ENCODE measurements at places on chromosomes 6 and 20. TPM values are rescaled to one million over a fixed set of nuclear protein-coding genes. Genes with fewer than 3 reads are reported as not detected.

The MYH7B gene
- total RNA-seq = 8.5 TPM

The PNLDC1 gene
- total RNA-seq = not detected

DNA sequence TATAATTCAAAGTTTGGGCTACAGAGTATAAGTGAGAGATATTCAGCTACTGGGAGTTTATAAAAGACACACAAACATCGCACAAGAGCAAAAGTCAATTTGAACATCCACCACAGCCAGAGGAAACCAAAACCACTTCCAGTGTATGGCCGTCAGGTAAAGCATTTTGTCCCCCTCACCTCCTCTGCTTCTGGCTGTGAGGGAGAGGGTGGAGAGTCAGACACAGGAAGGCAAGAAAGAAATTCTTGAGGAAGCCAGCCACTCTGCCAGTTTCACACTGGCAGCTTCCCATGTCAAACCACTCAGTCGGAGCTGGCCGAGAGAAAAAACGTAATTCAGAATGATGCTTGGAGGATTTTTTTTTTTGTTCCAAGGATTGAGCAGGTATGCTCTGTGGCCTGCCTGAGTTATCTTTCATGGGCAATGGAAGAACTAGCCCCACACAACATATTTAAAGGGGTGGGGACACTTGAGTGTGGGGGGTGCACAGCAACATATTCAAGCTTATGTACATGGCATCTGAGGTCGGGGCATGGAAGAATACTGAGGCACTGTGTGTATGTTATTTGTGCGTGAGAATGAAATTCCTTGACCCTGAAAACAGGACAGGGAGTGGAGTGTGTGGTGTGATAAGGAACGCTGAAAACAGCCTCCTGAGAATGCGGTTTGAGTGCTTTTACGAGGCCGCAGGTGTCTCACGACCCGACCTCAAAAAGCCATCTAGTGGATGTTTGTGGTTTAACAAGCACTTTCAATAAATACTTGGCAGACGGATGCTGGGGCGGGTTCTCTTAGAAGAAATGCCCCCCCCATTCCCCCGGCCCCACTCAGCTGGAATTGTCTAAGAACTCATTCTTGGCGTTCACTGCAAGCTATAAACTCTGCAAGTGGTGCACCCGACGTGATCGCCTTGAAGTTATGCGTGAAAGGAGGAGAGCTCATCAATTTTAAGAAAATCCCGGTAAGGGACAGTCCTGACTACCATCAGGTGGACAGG is 27.5 kb upstream of the ZBTB22 start:
- peaks cover 3% of the 10 kb centered on the region for H3K4me1 ChIP-seq
- H3K27ac ChIP-seq = no peak overlapping the region
- no peaks in the 10 kb centered on the region for H3K27me3 ChIP-seq
- no peaks in the 10 kb centered on the region for H3K36me3 ChIP-seq
- DNase-seq = peak; percentile 36

The E2F3 gene
- total RNA-seq = 5.4 TPM

DNA sequence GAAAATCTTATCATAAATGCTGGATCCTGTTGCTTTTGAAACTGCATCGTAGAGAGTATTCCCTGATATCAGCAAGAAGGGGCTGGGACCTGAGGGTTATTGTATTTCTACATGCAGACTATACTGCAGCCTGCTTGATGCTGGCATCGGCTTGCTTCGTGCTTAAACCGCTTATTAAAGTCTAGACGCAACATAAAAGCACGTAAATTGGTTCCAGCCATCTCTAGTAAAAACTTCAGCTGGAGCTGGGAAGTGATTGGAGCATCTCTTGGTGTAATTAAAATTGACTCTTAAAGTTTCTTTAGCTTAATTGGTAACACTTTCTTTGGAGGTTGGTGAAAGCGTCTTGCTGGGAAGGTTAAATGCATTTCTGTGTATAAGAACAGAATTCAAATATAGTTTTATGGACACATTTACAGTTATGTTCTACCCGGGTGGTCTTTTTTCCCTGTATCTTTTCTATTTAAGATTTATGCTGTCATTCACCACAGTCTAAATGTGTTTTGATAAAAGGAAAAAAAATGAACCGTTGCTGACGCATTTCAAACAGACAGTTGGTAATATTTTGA is 139.0 kb upstream of the JAG1 start:
- DNase-seq = no peak
- H3K36me3 ChIP-seq = no peaks in the 10 kb centered on the region
- H3K27me3 ChIP-seq = no peaks in the 10 kb centered on the region
- no peak overlapping the region for H3K4me3 ChIP-seq
- no peaks in the 10 kb centered on the region for H3K4me1 ChIP-seq

DNA sequence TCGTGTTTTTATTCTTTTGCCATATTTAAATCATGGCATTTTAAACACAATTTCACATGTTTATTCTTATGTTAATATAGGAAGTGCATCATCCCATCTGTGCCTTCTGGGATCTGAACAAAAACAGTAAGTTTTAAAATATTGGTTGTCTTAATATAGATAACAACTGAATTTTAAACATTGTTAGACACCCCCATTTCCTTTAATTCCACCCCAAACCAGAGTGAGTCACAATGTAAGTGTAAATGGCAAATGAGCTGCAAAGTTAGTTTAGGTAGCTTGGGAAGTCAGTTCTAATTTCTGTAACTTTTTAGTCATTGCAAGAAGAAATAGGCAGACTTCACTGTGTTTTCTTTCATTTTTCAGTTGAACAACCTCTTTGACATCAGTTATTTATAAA is 108.0 kb downstream of the ADGRG6 start:
- no peaks in the 10 kb centered on the region for H3K36me3 ChIP-seq
- no peaks in the 10 kb centered on the region for H3K4me1 ChIP-seq
- no peak for DNase-seq
- no peaks in the 10 kb centered on the region for H3K27me3 ChIP-seq

DNA sequence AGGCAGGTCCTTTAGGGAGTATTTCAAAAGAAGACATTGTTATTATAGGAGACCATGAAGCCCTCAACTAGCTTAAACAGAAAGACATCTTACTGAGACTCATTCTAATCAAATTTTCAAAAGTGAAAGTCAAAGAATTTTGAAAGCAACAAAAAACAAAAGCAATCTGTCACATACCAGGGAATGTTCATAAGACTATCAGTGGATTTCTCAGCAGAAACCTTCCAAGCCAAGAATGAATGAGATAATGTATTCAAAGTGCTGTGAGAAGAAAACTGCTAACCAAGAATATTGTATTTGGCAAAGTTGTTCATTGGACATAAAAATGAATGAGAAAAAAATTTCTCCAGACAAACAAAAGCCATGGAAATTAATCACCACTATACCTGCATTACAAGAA is 48.2 kb upstream of the FUT9 start:
- H3K36me3 ChIP-seq = no peaks in the 10 kb centered on the region
- no peak for DNase-seq
- no peak overlapping the region for H3K27ac ChIP-seq
- H3K4me1 ChIP-seq = no peaks in the 10 kb centered on the region
- no peaks in the 10 kb centered on the region for H3K27me3 ChIP-seq

The TSPO2 gene
- total RNA-seq = not detected

Measured in gastrocnemius medialis (tissue), 4 donors.